LHCN-M2 (cell line): ENCODE measurements at places on chromosomes 7 and 10. TPM values are rescaled to one million over a fixed set of nuclear protein-coding genes. Genes with fewer than 3 reads are reported as not detected.

The DKK1 gene
- total RNA-seq = 80.0 and 108 TPM in 2 replicates

The HOXA1 gene
- 3.7 and 5.9 TPM in 2 replicates for total RNA-seq

The HDAC9 gene
- 7.1 and 16.5 TPM in 2 replicates for total RNA-seq

The SPDYE8 gene
- not detected in 2 replicates for total RNA-seq

The ITGB8 gene
- 4.6 and 7.2 TPM in 2 replicates for total RNA-seq

- DNase-seq = no peak
These were observed 1040.2 kb upstream of the SORCS1 start for GRCh38 chr10:108204528-108205305.

DNA sequence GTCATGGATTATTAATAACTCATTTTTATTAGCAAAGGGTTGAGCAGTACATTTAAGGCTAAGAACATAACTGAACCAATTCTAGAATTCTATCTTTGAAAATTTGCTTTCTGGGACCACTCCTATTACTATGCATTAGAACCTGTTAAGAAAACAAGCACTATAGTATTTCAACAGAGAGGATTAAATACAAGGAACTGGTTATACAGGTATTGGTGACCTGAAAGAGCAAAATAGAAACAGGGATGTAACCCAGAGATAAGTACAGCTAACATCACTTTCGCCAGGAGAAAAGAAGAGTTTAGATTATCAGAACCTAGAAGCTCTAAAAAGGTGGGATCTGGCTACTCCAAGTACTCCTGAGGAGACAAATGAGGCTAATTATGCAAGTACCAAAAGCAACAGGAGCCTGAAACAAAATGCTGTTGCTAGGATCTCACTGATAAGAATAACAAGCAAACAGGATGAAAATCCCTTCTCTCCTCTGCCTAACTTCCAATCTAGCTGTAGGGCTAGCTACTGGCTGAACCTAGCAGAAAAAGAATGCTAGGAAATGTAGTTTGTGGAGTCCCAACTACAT is 32.1 kb upstream of the ELAPOR2 start:
- no peak for DNase-seq

- DNase-seq = no peak
These were observed 16.3 kb downstream of the PRKCQ start for GRCh38 chr10:6563731-6564130.

GRCh38 chr7:100965723-100966541 is 3.4 kb upstream of the MUC12 start:
- DNase-seq = no peak

DNA sequence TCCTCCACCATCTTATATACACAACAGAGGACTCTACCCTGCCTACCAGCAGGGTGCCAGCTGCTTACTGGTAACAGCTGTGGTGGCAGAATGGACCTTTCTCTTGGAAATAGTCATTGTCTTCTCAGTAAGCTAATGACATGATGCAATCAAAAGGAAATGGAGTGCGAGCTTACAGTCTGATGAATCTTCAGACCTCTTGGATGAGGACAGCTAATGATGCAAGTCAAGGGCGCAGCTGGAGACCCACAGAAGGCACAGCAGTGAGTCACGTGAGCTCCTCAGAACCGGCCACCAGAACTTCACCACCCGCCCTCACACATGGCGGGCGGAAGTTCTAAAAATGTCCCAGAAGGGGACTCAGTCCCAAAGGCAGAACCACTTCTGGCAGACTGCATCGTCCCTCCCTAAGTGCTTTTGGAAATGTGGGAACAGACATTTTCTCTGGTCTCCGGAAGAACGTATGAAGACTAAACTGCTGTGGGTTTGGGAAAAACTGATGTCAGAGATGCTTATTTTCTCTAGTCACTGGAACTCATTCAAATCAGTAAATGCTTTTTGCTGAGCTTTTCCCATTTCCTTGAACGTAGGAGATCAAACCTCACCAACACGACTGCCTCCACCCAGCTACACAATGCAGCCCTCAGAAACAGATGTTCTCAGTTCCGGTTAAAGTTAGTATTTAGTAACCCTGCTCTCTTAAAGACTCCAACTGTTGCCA is 96.4 kb downstream of the FAS start:
- DNase-seq = peak; percentile 99
